ENCODE measurements at places on chromosomes 1 and 21.
A peak's percentile ranks its signal among the peaks of the same experiment; 100 is the strongest.

GRCh38 chr1:41880261-41880660, 38.5 kb downstream of the HIVEP3 start:
- DNase-seq = no peak

DNA sequence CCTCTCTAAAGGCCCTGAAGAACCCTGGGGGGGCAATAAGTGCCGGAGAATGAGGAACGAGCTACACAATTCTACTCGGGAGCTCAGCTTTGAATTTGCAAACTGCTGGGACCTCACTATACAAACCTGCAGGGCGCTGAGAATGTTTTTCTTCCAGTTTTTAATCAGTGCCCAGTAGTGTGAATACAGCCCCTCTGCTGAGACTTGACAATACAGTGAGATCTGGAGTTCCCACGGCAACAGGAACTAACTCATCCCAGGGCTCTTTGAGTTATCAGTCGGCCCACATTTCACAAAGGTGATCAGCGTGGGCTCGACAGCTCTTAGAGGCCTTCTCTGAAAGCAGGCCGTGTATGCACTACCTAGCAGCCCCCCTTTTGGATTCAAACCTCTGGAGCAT, 41.7 kb downstream of the TMEM53 start:
- no peak for DNase-seq

DNA sequence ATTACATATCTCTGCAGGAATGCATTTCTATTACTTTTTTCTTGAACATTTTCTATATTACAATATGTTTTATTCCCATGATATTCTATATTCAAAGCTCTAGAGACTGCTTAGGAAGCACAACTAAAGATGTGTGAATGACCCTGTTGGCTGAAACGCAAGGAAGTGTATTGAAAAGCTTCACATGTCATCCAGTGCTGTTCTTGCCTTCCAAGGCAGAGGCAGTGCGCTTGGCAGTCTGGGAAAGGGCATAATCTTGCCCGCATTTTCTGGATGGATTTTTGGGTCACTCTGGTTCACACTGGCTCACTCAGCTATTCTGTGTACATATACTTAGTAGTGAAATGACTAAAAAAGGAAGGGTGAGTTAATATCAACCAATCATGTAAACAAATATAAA, 262.4 kb downstream of the PTPRC start:
- DNase-seq = peak; percentile 64

DNA sequence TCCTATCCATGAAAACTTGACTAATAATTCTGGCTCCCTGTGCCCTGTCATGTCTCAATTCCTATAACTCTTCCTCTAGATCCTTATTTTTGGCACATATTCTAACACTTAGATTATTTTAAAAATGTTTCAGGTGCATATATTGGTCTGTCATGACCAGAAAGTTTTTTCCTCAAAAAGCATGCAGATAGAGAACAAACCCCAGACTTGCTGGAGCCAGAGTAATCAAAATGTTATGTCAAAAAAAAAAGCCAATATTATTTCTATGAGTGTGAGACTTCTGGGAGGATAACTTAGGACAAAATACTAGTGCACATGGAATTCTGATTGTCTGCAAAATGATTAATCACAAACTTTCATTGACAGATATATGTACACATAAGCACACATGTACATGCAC, 135.1 kb upstream of the MROH9 start:
- DNase-seq = no peak

- no peak for DNase-seq
Measured at GRCh38 chr21:31310750-31311149, 33.3 kb downstream of the TIAM1 start.

DNA sequence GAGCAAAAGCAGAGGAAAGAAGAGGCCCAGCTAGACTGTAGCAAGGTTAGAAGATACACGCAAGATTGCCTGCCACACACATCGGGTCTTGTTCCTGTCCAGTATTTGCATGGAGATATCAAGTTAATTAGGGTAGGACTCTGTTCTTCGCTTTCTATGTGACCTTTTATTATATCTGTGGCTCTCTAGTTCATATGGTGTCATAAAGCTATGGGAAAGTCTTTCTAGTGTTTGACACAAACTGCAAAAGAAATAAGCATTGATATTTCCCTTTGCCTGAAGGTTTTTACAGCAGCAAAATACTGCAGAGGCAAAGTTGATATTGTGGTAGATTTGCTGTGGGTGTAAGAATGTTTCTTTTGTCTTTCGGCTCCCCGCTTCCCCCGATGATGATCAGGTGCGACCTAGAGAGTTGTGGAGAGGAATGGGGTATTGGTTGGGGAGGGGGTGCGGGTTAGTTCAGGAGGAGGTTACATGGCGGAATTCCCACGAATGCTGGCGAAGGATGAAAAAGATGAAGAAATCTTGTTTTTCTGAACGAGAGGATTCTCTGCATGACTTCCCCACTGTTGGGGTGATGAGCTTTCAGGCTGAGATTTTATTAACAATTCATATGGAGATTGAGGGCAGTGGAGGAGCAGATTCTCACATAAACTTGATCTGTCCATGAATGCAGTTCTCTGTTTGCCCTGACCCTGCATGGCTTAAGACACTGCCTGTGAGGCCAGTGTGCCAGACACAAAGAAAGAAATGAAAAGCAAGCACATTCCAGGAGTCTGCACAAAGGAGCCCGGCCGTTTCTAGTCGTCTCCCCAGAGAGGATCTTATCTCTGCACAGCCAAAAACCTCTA, 550.2 kb downstream of the USP25 start:
- peak; percentile 92 for DNase-seq

GRCh38 chr1:1305300-1306069, 2.2 kb downstream of the ACAP3 start:
- DNase-seq = peak; percentile 42

- DNase-seq = no peak
Measured at GRCh38 chr1:47991187-47991586, 6.0 kb downstream of the TRABD2B start.

DNA sequence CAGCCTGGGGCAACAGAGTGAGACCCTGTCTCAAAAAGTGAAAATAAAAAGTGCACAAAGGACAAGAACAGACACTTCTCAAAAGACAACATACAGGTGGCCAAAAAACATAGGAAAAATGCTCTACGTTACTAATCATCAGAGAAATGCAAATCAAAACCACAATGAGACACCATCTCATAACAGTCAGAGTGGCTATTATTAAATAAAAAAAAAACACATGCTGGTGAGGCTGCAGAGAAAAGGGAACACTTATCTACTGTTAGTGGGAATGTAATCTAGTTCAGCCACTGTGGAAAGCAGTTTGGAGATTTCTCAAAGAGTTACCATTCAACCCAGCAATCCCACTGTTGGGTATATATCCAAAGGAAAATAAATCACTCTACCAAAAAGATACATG, 173.2 kb downstream of the SMYD3 start:
- no peak for DNase-seq

GRCh38 chr1:45443580-45444446, 47.1 kb downstream of the TESK2 start:
- no peak for DNase-seq

GRCh38 chr1:24277420-24278169, 41.6 kb upstream of the GRHL3 start:
- no peak for DNase-seq

DNA sequence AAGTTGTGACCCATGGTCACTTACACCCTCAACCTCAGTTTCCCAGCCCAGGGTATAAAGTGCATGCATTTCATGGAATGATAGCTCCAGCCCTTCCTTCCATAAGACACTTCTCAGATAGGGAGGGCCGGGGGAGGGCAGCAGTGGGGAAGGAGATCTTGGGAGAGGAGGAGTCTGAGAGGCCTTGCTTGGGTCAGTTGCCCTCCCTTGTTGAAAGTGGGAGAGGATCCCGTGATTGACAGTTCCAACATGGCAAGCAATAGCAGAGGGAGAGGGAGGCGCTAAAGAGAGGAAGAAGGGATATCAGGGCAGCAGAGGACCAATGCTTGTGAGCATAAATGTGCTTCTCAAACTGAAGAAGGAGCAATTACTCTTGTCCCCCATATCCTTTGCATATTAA, 244.4 kb downstream of the CHRM3 start:
- no peak for DNase-seq

DNA sequence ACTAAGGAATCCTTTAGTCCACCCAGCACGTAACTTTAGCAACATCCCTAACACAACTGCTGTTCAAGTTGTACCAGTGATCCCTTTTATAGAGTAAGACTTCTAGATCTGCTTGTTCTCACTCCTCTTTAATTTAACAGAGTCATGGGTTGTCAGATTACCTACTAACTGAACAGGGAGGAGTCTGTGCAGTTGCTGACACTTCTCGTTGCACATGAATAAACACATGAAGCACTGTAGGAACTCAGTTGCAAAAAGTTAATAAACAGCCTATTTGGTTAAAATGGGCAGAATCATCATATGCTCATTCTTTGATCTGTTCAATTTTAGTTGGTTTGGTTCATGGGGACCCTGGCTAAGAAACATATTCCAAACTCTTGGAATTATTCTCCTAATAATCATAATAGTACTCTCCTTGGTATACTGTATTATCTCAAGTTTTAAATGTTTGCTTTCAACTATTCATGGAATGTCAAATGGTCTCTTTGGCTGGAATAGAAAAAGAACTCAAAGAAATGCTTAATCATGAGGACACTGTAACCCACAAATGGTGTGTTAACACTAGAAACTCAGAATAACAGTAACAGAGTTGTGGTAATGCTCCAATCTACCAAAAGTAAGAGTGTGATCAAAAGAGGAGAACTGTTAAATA, 15.6 kb downstream of the PLPPR5 start:
- DNase-seq = no peak

DNA sequence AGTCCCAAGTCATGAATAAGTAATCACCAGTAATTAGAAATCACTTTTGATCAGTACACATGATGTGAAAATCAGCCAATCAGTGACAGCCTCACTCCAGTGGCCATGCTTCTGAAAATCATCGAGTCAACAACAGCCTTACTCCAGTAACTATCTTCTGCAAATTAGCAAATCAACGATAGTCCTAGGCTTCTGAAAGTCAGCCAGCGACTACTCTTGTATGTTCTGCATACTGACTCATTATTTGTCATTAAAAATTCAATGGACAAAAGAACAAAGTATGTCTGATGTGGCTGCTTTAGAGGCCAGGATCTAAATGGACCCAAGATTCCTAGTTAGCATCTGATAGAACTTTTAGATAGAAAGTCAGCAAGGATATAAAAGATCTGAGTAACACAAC, 102.5 kb downstream of the GPR52 start:
- no peak for DNase-seq

DNA sequence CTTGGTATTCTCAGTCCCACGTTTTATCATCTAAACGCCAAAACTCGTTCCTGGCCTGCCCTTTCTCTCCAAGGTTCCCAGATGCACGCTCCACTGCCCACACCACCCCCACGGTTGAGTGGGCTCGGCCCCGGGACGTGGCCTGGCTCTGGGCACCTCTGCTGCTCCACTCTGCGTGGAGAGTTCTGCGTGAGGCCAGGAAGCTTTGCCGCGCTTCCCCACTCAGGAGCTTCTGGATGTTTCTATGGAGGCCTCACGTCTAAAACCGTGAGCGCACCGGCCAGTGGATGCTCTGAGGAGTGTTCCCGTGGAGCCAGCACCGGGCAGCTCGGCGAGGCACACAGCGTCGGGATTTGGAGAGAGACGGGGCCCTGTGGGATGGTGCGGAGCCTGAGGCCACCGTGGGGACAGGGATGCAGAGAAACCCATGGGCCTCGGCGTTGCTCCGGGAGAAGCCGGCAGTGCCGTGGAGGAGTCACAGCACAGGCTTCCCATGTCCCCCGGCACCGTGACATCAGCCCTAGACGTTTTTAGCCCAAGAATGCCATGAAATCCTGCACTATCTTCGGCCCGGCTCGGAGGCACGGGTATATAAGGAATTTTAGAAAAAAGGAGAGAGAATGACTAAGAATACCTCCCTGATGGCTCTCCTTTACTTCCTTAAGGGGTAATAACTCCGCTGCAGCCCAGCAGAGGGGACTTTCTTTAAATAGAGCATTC, 125.9 kb downstream of the PRDM16 start:
- no peak for DNase-seq

DNA sequence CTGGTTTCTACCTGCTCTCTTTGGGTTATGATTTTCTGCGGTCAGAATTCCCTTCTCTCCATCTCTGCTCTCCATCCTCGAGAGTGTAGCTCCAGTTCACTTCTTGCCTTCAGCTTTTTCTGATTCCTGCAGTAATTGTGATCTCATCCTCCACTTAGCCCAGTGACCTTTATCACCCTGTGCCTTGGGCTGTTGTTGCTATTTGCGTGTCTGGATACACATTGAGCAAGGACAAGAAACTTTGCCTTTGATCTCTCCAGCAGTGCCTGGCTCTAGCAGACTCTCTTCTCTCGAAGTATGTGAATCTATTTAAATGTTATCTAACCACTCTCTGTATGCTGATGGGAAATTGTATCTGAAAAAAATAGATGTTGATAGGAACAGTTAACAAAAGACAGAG, 76.4 kb upstream of the MARK1 start:
- DNase-seq = no peak

DNA sequence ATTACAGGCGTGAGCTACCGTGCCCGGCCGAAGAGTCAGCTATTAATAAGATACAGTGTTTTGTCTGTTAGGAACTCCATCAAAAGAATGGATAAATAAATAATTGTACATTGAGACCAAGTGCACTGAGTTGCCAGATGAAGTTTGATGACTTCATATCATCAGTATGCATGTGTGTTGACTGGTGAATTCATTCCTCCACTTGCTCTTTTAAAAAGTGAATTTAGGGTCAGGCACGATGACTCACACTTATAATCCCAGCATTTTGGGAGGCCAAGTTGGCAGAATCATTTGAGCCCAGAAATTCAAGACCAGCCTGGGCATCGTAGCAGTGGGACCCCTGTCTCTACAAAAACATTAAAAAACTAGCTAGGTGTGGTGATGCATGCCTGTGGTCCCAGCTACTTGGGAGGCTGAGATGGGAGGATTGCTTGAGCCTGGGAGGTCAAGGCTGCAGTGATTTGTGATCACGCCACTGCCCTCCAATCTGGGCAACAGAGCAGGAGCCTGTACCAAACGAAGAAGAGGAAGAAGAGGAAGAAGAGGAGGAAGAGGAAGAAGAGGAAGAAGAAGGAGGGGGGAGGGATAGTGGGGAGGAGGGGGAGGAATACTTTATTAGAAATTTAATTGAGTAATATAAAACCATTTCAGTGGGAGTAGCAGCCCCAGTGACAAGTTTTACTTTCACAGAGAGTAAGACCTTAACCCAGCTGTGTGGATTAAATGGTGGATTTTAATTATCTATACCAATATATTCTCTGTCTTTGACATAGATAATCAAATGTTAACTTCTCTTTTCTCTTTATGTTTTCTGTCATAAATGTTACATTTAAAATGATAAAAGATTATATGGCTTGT, 74.9 kb downstream of the CCDC18 start:
- no peak for DNase-seq

- peak; percentile 37 for DNase-seq
Measured at GRCh38 chr21:45541221-45542039, 810 bp downstream of the SLC19A1 start.

DNA sequence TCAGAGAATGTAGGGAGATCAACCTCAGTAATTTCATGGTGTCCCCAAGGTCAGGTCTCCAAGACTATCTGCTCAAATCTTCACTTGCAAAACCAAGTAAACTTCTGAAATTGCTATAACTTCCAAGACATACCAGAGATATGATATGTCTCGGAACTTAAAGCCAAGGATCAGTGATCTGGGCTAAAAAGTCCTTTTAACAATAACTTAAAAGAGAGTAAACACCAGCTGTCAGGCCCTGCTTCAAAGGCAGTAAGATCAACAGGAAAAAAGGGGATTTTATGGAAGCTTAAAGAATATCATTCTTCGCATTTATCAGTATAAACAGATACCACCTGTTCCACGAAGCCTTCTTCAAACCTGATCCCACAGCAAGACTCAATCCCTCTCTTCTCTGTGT, 13.7 kb downstream of the UBR4 start:
- DNase-seq = no peak

GRCh38 chr1:29497395-29498125, 261.2 kb downstream of the PTPRU start:
- no peak for DNase-seq
